ENCODE measurements at places on chromosomes 12 and 14. TPM values are rescaled to one million over a fixed set of nuclear protein-coding genes. Genes with fewer than 3 reads are reported as not detected.

Gene GZMB
- not detected for total RNA-seq

Gene KCNJ8
- 0.93 TPM for total RNA-seq

Gene SERPINA12
- total RNA-seq, result not detected

Gene RFX4
- 0.07 TPM for total RNA-seq

Gene OR4E2
- not detected for total RNA-seq

Gene CD4
- total RNA-seq, result 0.72 TPM

Gene FAM90A1
- total RNA-seq, result not detected

Gene KCNK13
- total RNA-seq, result not detected

Gene RILPL2
- 1.4 TPM for total RNA-seq

Gene FKBP3
- total RNA-seq, result 77.0 TPM

Gene ACVRL1
- 1.3 TPM for total RNA-seq

DNA sequence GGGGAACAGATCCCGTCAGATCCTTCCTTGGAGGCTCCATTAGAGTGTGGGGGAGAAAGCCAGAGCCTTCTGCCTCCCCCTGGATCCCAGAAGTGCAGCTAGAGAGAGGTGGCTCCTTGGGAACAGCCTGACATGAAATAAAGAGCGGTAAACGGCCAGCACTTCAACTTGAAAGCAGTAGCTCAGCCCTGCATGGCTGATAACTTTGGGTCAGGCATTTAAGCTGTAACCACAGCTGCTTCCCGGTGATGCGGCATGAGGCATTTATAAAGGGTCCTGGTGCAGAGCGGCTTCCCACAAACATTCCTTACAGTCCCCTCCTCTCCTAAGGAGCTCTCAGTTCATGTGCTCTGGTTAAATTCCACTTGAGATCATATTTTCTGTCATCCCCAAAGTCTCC lies 960.3 kb downstream of the VRK1 start:
- H3K4me1 ChIP-seq, result no peaks in the 10 kb centered on the region
- no peak for DNase-seq
- no peaks in the 10 kb centered on the region for H3K36me3 ChIP-seq

DNA sequence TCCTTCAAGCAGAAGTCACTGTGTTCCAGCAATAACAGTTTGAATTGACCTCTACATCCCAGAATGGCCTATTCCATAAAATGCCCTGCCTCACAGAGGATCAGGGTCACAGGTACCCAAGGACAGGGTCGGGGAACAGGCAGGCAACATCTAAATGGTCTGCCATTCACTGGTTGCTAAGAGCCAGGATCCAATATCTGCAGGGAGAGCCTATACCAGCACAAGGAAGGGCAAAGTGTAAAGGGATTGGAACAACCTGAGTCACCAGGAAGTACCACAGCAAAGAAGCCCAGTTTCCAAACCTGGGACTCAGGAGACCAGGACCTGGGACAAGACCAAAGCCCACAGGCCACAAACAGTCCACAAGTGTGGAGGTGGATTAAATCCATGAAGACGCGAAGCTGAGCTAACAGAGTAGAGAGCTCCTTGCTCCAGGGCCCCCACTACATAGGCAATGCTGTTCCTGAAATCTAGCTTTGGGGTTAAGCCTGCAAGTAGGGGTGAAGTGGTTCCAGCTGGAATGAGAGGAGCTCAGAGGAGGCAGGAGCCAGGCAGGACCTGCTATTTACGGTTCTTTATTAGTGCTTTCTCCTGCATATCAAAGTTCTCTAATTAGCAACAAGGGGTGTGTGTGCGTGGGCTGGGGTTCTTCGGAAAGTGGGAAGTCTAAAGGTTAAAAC lies 274.3 kb downstream of the BCL11B start:
- no peak overlapping the region for H3K4me3 ChIP-seq
- H3K27me3 ChIP-seq, result no peaks in the 10 kb centered on the region
- H3K36me3 ChIP-seq, result no peaks in the 10 kb centered on the region
- DNase-seq, result no peak
- no peaks in the 10 kb centered on the region for H3K4me1 ChIP-seq

DNA sequence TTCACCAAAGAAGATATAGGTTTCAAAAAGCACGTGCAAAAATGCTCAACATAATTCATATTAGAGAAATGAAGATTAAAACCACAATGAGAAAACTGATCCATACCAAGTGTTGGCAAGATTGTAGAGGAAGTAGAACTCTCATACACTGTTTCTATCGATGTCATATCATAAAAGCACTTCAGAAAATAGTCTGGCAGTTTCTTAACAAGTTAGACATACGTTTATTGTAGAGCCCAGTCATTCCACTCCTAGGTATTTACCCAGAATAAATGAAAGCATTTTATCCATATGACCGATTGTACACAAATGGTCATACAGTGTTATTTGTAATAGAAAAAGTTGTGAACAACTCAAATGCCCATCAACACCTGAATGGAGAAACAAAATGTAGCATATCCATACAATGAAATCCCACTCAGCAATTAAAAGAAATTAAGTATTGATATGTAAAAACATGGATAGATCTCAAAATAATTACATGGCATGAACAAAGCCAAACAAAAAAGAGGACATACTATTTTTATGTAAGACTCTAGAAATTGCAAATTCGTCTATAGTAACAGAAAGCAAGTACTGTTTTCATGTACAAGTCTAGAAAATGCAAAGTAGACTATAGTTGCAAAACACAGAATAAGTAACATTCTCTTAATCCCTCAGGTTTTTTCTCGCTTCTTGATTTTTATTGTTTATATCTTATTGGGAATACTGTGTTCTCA lies 41.0 kb downstream of the USP15 start:
- peaks cover 24% of the 10 kb centered on the region for H3K36me3 ChIP-seq
- no peak overlapping the region for H3K4me3 ChIP-seq
- DNase-seq, result no peak
- no peaks in the 10 kb centered on the region for H3K27me3 ChIP-seq
- H3K4me1 ChIP-seq, result no peaks in the 10 kb centered on the region

DNA sequence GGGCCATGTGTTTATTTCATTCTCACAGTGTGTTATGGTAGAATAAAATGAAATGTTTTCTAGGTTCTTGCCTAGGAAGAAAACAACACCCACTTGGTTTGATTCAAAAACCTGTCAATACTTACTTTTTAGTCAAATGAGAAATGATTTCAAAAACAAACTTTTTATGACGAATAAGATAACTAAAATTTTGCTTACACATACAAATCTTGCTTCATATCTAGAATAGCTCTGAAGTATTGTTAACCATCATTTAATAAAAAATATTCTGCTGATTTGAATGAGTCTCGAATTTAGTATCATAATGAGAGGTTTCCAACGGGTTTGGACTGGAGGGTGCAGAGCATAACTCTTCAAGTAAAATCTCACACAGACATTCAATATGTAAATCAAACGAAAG lies 23.2 kb downstream of the SLCO1C1 start:
- H3K27ac ChIP-seq, result no peak overlapping the region
- DNase-seq, result no peak
- H3K4me3 ChIP-seq, result no peak overlapping the region
- no peaks in the 10 kb centered on the region for H3K4me1 ChIP-seq

- H3K4me1 ChIP-seq, result peaks cover 3% of the 10 kb centered on the region
- no peak overlapping the region for H3K27ac ChIP-seq
- H3K36me3 ChIP-seq, result no peaks in the 10 kb centered on the region
Observed at GRCh38 chr12:109291521-109292341, 17.4 kb downstream of the FOXN4 start.

DNA sequence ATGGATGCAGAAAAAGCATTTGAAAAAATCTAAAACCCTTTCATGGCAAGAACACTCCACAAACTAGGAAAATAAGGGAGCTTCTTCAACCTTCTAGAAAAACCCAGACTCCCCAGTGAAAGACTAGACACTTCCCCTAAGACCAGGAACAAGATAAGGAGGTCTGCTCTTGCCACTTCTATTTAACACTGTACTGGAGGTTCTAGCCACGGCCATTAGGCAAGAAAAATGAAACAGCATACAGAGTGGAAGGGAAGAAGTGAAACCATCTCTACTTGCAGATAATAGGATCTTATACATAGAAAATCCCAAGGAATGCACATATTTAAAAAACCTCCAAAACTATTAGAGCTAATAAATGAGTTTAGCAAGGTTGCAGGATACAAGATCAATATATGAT lies 42.3 kb downstream of the CHGA start:
- no peak overlapping the region for H3K27ac ChIP-seq
- H3K36me3 ChIP-seq, result no peaks in the 10 kb centered on the region
- DNase-seq, result no peak
- H3K27me3 ChIP-seq, result no peaks in the 10 kb centered on the region
- H3K4me1 ChIP-seq, result peaks cover 26% of the 10 kb centered on the region
- H3K4me3 ChIP-seq, result no peak overlapping the region

DNA sequence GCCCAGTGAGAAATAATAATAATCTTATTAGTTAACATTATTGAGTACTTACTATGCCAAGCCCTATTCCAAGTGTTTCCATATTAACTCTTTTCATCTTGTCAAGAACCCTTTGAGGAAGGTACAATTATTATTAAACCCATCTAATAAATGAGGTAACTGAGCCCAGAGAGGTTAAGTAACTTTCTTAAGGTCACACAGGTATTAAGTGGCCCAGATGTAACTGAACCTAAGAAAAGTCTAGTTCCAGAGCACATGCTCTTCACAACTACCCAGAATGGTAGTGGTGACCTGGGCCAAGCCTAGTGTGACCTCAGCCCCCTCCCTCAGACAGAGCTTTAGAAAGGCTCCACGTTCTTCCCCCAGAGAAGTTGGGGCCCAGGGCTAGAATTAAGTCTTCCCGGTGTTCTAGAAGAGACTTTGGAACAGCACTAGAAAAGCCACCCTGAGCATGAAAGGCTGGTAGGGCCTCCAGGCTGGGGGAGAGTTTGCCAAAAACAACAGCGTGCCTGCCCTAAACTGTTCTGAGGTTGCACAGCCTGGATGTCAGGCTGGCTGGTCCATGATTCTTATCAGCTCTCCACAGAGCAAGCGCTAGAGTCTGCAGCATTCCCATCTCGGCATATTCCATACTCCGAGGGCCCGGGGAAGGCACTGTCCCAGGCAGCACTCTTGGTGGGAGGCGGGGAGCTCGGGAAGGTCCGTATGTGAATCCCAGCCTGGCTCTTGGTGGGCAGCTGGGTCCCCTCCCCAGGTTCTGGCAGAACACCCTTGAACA lies 41.3 kb upstream of the CTDSP2 start:
- peaks cover 37% of the 10 kb centered on the region for H3K4me1 ChIP-seq
- H3K27me3 ChIP-seq, result no peaks in the 10 kb centered on the region
- peak overlapping the region; percentile 73 for H3K27ac ChIP-seq
- H3K4me3 ChIP-seq, result no peak overlapping the region

DNA sequence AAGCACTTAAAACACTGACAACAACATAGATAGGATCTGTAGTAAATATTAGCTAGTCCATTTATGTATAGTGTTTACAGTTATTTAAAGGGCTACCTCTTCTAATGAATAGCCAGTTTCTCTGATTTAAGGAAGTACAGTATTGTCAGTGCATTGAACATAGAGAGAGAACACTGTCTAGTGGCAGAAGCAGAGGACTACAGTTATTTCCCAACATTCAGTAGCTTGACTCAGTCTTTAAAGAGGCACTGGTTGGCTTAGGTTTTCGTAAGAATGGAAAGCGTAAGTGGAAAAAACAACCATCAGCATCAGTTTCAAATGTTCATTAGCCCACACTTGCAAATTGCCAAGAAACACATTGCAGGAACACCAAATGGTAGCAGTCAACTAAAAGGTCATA lies 125.0 kb upstream of the HMGA2 start:
- H3K27me3 ChIP-seq, result no peaks in the 10 kb centered on the region
- no peak overlapping the region for H3K27ac ChIP-seq
- peak; percentile 23 for DNase-seq
- H3K36me3 ChIP-seq, result no peaks in the 10 kb centered on the region
- peaks cover 25% of the 10 kb centered on the region for H3K4me1 ChIP-seq

GRCh38 chr14:87852107-87852506 lies 140.9 kb downstream of the GALC start:
- no peaks in the 10 kb centered on the region for H3K27me3 ChIP-seq
- H3K27ac ChIP-seq, result no peak overlapping the region
- H3K4me1 ChIP-seq, result no peaks in the 10 kb centered on the region

GRCh38 chr12:89327486-89328094 lies 24.7 kb downstream of the DUSP6 start:
- H3K36me3 ChIP-seq, result no peaks in the 10 kb centered on the region
- no peaks in the 10 kb centered on the region for H3K27me3 ChIP-seq
- H3K4me3 ChIP-seq, result no peak overlapping the region

- peak; percentile 73 for DNase-seq
- no peaks in the 10 kb centered on the region for H3K27me3 ChIP-seq
- peaks cover 2% of the 10 kb centered on the region for H3K36me3 ChIP-seq
- H3K4me1 ChIP-seq, result peaks cover 5% of the 10 kb centered on the region
- no peak overlapping the region for H3K4me3 ChIP-seq
- H3K27ac ChIP-seq, result peak overlapping the region; percentile 41
Observed at GRCh38 chr12:69389831-69390230, 30.3 kb downstream of the YEATS4 start.

GRCh38 chr12:54587315-54587873 lies 1.1 kb downstream of the PPP1R1A start:
- peaks cover 48% of the 10 kb centered on the region for H3K27me3 ChIP-seq
- H3K4me3 ChIP-seq, result no peak overlapping the region
- H3K36me3 ChIP-seq, result no peaks in the 10 kb centered on the region
- H3K27ac ChIP-seq, result no peak overlapping the region
- no peaks in the 10 kb centered on the region for H3K4me1 ChIP-seq

- H3K4me1 ChIP-seq, result no peaks in the 10 kb centered on the region
- peak overlapping the region; percentile 70 for H3K4me3 ChIP-seq
- H3K27me3 ChIP-seq, result peaks cover 3% of the 10 kb centered on the region
- H3K36me3 ChIP-seq, result peaks cover 4% of the 10 kb centered on the region
- DNase-seq, result no peak
Observed at GRCh38 chr14:101761881-101762529, 496 bp downstream of the PPP2R5C start.

- H3K27ac ChIP-seq, result no peak overlapping the region
- no peaks in the 10 kb centered on the region for H3K27me3 ChIP-seq
- H3K4me3 ChIP-seq, result no peak overlapping the region
- H3K4me1 ChIP-seq, result peaks cover 13% of the 10 kb centered on the region
Observed at GRCh38 chr12:110543252-110543959, 39.7 kb downstream of the PPTC7 start.

DNA sequence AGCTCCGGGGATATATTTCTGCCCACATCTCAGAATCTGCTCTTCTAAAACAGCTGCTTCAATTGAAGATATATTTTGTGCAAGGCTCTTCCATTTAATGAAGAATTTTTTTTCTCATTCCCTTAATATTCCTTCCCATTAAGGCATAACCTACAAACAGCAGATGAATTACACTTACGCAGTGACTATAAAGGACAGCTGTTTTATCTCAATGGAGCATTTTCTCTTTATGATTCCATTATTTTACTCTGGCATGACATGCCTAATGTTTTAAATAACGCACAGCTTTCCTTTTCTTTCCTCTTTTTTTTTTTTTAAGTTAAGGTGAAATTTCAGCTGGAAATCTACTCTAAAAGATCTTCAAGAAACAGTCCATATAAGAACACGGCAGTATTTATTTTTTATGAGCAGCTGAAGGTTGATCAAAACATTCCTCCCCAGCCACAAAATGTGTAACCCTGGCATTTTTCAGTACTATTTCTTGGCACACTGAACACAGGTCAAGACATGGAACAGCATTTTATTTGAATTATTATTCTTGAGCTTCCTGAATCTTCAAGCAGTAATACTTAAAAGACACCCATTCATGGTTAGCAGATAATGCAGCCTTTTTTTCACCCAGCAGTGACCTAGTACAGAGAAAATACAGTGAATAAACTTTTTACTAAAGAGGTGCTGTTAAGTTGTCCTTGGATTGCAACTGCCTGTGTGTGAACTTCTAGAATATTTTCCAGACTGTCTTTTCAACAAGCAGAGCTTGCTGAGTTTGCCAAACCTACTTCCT lies 118.1 kb upstream of the FOXN3 start:
- no peaks in the 10 kb centered on the region for H3K27me3 ChIP-seq
- peaks cover 24% of the 10 kb centered on the region for H3K4me1 ChIP-seq
- H3K4me3 ChIP-seq, result no peak overlapping the region
- peak; percentile 70 for DNase-seq
- no peaks in the 10 kb centered on the region for H3K36me3 ChIP-seq
- H3K27ac ChIP-seq, result peak overlapping the region; percentile 13

Measured in astrocyte (in vitro differentiated cells and primary cell).